ENCODE measurements at places on chromosomes 7 and 10.

GRCh38 chr10:108180878-108181277, 1016.4 kb upstream of the SORCS1 start:
- DNase-seq = peak; percentile 40

GRCh38 chr7:136325578-136325977, 348.4 kb upstream of the MTPN start:
- no peak for DNase-seq

DNA sequence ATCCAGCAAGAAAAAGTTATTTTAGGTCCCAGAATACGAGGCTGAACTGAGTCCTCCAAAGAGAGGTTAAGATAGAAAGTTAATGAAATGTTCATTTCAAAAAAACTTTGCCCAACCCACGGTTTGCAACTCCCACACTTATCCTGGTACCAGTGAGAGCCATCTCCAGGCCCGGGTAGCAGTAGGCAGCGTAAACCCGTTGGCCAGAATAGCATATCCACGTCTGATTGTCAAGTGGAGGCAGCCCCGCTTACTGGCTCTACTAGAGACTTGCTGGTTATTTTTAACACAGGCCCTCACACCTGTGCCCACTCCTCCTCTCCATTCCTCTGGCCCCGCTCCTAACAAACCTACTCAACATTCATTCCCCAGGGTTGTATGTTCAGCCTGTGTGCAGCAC, 109.7 kb downstream of the HIP1 start:
- DNase-seq = no peak

DNA sequence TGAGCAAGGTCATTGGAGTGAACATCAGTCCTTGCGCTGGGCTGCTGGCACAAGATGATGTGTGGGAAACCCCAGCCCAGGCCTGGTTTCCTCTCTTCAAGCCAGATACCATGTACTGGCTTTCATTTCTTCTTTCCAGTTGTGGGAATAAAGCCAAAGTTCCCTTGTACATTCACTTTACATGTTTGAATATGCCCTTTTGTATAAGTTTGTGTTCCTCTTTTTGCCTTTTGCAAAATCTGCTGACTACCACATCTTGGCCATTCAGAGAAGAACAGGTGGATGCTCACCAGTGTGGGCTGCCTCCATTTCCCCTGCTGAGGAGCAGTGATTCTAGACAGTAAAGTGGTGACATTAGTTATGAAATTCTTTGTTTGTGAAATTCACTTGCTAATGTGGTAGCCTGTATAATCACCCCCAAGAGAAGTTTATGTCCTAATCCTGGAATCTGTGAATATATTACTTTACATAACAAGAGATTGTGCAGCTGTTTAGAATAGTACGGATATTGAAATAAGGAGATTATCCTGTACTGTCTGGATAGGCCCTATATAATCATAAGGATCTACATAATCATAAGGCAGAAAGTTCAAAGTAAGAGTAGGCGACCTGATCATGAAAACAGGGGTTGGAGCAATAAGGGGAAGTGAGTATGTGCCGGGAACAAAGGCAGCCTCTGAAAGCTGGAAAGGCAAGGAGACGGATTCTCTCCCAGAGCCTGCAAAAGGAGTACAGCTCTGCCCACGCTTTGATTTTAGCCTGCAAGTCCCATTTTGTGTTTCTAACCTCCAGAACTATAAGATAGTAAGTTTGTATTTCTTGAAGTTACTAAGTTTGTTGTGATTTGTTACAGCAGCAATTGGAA, 18.8 kb upstream of the AOAH start:
- no peak for DNase-seq

DNA sequence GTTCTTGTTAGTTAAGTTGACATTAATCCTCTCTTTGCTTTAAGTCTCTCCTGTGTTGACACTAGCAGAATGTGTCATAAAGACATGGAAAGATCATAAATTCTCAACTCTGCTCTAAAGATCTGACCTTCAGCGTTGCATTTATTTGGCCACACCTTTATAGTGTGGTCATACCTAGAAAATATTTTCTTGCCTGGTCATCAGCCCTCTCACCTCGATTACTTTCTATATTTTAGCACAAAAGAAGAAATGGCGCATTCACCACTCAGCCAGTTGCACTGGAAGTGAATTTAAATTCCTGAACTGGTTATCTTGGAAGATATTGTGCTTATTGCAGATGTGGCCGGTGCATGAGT, 96.7 kb upstream of the PDCD4 start:
- no peak for DNase-seq

DNA sequence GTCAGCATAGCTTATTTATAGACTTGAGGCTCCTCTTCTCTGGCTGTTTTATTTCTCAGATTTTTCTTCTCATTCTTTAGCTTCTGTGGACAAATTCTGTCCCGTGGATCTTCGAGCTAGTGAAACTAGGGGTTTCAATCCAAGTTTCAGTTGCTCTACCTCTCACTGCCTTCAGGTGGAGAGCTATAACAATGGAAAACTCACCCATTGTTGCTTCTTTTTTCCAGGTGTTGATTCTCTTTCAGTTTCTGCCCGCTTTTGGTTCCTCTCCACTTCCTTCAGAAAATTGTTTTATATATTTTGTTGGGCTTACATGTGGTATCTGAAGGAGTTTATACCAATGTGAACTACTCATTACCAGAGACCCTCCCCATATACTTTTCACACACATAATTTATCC, 266.1 kb downstream of the TCF7L2 start:
- no peak for DNase-seq

- no peak for DNase-seq
These were observed 166.0 kb upstream of the ANK3 start for GRCh38 chr10:60555700-60556099.

DNA sequence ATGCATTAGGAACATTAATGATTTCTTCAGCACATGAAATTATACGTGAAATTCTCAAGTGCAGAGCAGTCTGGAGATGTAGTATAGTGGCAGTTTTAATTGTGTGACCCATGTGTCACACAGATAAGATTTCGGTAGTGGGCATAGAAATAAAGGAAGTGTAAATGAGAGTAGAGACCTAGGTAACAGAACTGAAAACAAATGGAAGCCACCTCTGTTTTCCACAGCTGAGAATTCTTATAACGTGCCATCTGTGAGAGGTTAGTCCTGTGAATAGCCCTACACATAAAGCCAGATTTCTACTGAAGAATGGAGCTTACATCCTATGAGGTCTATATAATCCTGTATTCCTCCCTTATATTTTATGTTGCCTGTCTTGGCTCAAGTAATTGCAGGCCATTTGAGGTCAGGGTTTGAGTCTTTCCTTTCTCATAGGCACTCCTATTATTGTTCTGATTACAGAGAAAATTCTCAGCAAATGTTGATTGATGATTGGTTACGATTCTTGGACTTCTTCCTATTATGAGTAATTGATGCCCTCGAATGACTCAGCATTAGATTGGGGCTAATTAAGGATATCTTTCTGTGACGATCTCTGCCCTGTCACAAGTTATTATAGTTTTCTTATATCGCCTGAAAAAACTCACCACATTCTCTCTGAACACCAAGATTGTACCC, 258.2 kb downstream of the KIF20B start:
- DNase-seq = no peak

DNA sequence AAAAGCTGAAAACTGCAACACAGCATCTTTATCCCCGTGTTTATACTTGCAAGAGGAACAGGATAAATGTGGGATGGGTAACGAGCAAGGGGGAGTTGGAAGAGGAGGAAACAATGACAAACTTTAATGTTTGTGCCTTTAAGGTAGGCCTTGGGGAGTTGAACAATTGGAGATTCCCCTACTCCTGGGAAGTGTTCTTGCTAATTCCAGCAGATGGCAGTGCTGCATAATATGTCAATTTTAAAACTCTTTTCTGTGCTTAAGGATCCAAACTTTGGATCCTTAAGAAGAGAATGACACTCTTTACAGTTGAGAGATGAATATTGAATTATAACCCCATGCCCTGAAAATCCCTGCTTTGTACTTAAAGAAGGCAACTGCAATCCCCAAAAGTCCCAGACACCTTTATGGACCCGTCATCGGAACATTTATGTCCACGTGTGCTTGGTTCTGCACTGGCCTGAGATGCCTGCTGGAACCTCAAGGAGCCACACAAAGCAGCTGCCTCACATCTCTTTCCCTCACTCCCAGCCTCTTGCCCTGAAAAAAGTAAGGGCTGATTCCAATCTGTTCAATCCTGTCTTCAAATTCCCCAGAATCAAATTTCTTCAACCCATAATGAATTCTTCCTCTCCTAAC, 12.0 kb downstream of the IFIT5 start:
- DNase-seq = peak; percentile 62

- no peak for DNase-seq
These were observed 586.1 kb downstream of the SDK1 start for GRCh38 chr7:3887096-3887690.

DNA sequence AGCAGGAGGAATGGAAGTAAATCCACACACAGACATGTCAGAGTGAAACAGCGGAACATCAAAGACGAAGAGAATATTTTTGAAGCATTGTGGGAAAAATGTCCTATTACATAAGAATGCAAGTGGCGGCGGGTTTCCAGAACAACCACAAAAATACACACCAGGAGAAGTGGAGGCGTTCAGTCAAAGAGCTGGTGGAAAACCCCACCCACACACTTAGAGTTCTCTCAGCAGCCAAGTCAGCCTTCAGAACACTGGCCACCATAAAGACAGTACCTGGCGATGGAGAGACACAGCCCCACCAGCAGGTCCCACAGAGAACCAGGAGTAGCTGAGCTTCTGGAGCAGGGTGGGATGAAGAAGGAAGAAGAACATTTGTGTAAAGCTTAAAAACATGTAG, 23.7 kb downstream of the NKX6-2 start:
- DNase-seq = no peak

GRCh38 chr7:55100544-55101327, 81.9 kb downstream of the EGFR start:
- no peak for DNase-seq

GRCh38 chr10:97538411-97538810, 34.2 kb upstream of the ANKRD2 start:
- no peak for DNase-seq

DNA sequence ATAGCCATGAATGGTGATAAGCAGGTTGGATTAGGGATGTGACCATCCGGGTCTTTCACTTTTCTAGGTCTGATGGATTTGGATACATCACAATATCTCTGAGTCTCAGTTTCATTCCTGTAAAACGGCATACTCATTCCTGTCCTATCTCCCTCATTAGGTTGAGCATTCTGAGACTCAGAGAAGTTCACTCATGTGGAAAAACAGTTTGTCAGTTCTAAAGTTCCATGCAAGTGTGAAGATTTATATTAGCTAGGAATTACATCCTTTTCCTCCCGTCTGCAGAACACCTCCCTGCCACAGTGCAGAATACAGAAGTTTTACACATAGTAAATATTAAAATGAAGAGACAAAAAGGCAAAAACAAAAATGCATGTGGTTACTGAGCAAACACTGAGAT, 94.2 kb upstream of the SLC25A13 start:
- no peak for DNase-seq

- DNase-seq = peak; percentile 90
These were observed 46.2 kb downstream of the GRK5 start for GRCh38 chr10:119253433-119254174.

GRCh38 chr10:97781618-97782331, 10.0 kb upstream of the SFRP5 start:
- no peak for DNase-seq

DNA sequence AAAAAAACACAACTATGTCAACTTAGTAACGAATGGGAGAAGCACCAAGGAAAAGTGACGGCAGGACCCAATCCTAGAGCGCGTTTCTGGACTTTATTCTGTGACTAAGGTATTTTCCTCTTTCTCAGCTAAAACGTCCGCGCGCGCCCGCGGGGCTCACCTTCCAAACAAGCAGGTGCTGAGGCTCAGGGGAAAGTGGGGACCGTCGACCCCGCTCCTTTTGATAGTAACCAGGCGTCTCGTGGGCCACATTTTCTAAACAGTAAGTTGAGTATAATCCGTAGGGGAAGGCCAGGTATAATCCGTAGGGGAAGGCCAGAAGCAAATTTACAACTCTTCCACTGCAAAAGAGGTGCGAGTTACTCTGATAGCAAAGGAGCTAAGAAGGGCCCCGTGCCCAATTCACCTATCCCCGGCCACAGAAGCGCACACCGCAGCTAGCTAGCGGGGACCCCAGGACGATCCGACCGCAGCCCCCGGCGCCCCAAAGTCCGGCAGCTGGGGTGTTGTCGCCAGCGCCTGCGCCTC, 743 bp downstream of the MKI67 start:
- DNase-seq = peak; percentile 17

DNA sequence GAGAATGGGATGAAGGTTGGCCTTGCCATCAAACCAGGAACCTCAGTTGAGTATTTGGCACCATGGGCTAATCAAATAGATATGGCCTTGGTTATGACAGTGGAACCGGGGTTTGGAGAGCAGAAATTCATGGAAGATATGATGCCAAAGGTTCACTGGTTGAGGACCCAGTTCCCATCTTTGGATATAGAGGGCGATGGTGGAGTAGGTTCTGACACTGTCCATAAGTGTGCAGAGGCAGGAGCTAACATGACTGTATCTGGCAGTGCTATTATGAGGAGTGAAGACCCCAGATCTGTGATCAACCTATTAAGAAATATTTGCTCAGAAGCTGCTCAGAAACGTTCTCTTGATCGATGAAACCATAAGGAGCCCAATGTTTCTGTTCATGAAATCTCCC, 637 bp downstream of the RPEL1 start:
- DNase-seq = no peak

GRCh38 chr7:2069472-2069860, 163.3 kb downstream of the MAD1L1 start:
- DNase-seq = peak; percentile 60

GRCh38 chr10:126062131-126063032, 166.0 kb downstream of the FANK1 start:
- DNase-seq = peak; percentile 95

DNA sequence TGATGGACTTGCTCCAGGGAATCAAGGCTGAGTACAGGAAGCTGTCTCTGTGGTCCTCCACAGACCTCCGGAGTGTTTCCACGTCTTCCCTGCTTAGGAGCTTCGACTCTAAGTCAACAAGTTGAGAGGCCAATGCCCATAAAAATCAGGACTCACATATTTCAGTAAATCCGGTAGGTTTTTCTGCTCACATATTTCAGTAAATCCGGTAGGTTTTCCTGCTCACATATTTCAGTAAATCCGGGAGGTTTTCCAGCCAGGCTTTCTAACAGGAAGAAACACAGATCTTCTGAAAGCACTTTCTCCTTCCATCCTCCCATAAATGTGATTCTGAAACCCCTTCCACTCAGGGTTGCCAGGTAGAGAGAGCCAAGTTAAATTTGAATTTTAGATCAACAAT, 340.1 kb upstream of the SHH start:
- no peak for DNase-seq
